Activated gamma-delta T cell (primary cell): ENCODE measurements at places on chromosomes 1 and 21.

DNA sequence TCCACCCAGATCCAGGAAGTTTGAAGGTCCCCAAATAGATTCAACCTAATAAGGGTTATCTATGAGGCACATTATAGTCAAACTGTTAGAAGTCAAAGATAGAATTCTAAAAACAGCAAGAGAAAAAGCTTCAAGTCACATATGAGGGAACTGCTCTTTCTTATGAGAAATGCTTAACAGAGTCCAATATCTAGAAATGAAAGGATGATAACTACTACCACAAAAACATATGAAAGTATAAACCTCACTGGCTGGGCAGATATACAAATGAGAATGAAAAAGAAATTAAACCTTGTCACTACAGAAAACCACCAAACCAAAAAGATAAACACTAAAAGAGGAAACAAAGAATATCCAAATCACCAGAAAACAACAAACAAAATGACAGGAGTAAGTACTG is 201.8 kb downstream of the KCNH1 start:
- DNase-seq = no peak

- no peak for DNase-seq
Observed at GRCh38 chr1:20365421-20366055, 74.9 kb downstream of the VWA5B1 start.

- no peak for DNase-seq
Observed at GRCh38 chr1:16141573-16142336, 14.1 kb downstream of the EPHA2 start.

DNA sequence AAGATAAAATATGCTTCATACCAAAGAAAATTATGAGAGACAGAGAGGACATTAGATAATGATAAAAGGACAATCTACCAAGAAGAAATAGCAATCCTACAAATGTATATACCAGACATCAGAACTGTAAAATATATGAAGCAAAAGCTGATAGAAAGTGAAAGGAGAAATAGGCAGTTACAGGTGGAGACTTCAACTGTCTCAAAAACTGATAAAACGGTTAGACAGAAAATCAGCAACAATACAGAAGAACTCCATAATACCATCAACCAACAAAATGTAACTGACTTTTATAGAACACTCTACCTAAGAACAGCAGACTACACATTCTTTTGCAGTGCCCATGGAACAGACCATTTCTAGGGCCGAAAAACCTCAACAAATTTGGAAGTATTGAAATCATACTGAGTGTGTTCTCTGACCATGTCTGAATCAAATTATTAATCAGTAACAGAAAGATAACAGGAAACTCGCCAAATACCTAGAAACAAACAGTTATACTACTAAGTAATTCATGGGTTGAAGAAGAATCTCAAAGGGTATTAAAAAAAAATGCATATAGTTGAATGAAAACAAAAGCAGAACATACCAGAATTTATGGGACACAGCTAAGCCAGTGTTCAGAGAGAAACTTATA is 132.1 kb downstream of the RPS6KC1 start:
- DNase-seq = no peak

DNA sequence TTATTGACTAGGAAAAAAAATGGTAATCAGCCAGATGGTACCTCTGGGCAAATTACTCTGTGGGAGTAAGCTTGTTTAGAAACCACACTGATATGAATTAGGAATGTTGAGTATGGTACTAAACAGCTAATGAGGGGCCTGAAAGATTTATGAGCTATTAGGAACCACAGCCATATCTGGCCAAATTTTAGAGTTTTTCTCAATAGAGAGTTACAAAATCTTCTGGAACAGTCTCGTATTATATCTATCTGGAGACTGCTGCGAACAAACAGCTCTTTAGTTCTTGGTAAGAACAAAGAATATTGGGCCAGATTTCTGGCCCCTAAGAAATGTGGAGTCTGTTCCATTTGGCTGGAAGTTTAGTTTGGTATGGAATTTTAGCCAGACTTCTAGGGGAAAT is 4.9 kb upstream of the PODN start:
- DNase-seq = no peak

DNA sequence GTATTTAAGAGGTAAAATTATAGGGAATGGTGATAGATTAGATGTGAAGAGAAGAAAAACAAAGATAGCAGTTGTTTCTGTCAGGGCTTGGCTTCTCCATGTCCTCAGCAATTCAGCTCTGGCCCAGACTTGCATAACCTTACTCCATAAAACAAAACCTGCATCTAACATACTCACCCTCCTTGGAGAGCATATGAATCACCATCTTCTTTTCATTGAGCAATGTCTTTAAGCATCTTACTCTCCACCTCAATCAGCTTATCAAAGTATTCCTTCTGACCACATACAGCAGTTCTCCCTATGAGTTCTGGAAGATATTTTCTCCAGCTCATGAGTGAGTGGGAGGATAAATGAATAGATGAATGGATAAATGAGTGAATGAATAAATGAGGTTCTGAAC is 49.0 kb downstream of the RAB3B start:
- DNase-seq = no peak

- no peak for DNase-seq
Observed at GRCh38 chr1:216111842-216112241, 311.4 kb downstream of the USH2A start.

DNA sequence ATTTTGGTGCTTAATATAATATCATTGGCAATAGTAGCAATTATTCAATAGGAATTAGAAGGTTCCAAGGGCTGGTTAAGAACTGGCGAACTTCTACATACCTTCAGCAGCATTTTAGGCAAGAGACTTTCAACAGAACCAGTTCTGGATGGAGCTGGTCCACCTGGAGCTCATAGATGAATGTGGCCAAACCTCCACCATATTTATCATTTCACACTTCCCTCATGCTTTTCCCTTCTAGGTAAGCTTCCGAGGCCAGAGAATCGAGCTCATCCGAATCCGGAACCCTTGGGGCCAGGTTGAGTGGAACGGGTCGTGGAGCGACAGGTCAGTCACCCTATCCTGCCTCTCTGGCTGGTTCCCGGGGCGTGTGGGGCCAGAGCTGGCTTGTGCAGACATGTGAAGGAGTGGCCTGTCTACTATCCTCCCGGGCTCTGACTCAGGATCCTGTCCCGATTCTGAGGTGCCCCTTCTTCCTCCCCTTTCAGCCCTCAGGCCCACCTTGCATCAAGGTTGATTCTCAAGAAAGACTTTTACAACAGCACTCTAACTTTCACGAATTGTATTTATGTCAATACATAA is 24.7 kb downstream of the CAPN9 start:
- DNase-seq = no peak

- no peak for DNase-seq
Observed at GRCh38 chr1:197066719-197067456, at the start of gene F13B. F13B (minus strand) TSS chr1:197067260; CDS start chr1:197067223, 37 bp downstream.

DNA sequence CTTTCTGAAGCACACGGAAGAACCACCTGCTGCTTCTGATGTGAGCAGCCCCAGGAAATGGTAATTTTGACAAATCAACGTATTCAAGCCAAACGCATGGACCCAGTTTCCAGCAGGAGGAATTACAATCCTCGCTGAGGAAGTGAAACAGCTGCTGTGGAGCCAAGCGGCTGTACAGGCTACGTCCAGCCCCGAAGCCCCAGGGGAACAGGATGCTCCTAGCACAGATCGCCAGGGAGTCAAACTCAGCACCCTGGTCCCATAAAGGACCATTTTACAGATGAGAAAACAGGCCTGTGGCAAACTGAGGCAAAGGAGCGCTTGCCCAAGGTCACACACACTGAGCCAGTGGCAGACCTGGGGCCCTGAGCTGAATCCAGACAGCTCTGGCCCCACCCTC is 108.0 kb downstream of the PTPRU start:
- DNase-seq = no peak

DNA sequence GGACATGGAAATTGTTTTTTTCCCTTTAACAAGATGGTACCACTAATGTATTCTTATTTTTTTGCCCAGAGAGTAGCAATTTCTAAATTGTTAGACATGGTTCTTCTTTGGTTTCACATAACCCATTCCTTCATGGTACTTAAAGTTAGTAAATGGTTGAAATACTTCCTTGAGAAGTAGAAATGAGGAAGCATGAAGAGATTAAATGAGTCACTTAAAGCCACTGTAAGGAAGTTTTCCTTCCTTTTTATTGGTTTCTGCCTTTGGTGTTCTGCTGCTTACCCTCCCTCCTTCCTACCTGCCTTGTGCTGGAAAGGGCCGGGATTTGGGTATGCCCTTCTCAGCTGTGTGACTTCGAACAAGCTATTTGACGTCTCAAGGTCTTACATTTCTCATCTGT is 101.0 kb downstream of the KIF26B start:
- DNase-seq = no peak

DNA sequence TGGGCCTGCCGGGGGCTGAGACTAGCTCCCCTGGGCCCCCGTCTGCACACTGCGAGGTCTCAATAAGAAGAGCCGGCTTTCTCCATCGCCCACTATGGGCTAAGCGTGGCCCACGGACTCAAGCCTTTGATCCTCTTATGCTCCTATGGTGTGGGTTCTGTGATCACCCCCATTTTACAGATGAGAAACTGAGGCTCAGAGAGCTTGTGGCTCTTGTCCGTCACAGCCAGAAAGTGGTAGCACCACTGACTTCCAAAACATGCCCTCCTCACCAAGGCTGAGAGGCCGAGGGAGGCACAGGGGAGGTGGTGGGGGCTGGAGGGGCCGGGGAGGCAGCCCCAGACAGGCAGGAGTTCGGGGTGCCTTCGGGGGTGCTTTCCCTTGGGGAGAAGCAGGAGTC is 39.0 kb upstream of the CASZ1 start:
- DNase-seq = no peak

GRCh38 chr1:205939690-205940330 is 3.4 kb downstream of the SLC26A9 start:
- DNase-seq = no peak

- no peak for DNase-seq
Observed at GRCh38 chr1:10065344-10065685, 32.6 kb downstream of the UBE4B start.

DNA sequence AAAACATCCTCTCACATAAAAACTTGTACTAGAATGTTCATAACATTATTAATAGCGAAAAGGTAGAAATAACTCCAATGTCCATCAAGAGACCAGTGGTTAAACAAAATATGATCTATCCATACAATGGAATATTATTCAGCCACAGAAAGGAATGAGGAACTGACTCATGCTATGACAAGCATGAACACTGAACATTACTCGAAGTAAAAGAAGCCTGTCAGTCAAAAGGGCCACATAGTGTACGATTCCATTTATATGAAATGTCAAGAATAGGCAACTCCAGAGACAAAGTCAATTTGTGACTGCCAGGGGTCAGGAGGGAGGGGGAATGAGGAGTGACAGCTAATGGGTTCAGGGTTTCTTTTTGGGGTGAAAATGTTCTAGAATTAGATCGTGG is 2.3 kb downstream of the VPS26C start:
- no peak for DNase-seq

- DNase-seq = no peak
Observed at GRCh38 chr1:7885513-7886404, 32.9 kb upstream of the UTS2 start.

GRCh38 chr1:18951818-18952391 is 4.6 kb downstream of the IFFO2 start:
- peak; percentile 21 for DNase-seq

DNA sequence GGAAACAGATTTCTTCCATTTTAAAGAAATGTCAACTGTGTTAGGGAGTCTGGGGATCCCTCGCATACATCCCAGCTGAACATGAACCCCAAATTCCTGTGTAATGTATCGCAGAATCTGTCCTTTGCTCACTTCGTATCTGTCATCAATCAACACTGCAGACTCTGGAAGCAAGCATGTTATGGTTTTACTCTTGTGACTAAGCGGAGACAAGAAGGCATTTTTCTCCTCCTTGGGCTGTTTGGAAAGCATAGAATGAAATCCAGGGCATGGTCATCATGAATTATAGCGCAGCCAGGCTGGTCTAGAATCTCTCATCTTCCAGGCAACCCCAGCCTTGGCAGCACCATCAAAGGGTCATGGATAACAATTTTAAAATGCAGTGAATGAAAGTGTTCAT is 290.2 kb downstream of the KIF26B start:
- DNase-seq = no peak

- no peak for DNase-seq
Observed at GRCh38 chr1:68231627-68232288, 565 bp downstream of the WLS start.

GRCh38 chr21:36034211-36034913 is 26.0 kb downstream of the SETD4 start:
- DNase-seq = no peak

DNA sequence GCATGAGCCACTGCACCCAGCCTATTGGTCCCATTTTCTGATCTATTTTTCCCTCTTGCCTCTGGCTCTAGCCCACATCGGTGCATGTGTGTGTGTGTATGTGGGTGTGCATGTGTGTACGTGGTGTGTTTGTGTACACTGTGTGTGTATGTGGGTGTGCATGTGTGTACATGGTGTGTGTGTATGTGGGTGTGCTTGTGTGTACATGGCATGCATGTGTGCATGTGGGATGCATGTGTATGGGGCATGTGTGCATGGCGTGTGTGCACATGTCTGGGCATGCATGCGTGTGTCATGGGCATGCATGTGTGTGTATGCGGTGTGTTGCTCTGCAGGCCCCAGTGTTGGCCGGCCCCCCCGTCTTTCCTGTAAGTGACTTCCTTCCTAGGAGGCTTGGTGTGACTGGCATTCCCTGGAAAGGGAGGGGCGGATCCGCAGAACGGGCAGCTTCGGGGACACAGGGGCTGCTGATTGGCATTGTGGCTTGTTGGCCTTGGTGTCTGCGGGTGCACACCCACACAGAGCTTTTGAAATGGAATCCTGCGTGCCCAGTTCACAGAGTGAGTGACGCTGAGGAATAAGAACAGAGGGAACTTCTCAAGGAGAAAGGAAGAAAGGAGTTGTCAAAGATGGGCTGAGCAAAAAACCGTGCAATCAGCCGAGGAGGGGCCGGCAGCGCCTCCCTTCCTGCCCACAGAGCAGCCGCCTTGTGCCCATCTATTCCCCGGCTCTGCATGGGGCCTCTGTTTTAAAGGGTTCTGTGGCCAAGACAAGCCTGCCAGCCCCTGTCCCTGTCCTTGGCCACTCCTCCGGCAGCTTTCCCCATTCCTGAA is 8.0 kb downstream of the PDXK start:
- DNase-seq = no peak

DNA sequence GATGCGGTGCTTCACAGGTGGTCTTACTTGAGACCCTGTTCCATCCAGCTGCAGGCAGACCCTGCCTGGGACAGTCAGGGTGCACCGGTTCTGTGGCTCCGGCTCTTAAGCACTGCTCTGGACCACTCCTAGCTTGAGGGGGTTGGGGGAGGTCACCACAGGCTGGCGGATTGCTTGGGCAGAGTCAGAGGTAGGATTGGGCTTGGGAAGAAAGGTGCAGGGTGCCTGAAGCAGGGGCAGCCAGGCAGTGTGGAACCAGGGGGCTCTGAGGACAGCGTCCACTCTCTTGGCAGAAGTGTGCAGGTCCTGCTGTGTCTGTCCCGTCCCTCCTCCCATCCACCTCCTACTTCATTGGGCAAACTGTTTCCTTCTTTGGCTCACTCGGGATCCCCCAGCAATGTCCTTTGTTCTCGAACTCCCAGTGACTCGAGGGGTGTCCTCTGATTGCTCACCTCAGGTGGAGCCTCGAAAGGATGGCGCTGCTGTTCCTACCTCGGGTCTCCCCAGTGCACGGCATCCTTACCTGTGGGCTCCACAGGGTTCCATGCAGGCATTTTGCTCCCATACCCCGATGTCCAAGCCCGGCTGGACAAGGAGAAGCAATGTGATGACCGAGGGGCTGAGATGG is 1.7 kb downstream of the PDXK start:
- DNase-seq = no peak

- DNase-seq = no peak
Observed at GRCh38 chr1:36567601-36568341, 85.1 kb upstream of the CSF3R start.

- DNase-seq = no peak
Observed at GRCh38 chr1:215888159-215888558, 321.1 kb downstream of the KCTD3 start.
